ENCODE measurements at places on chromosomes 5 and 9.

DNA sequence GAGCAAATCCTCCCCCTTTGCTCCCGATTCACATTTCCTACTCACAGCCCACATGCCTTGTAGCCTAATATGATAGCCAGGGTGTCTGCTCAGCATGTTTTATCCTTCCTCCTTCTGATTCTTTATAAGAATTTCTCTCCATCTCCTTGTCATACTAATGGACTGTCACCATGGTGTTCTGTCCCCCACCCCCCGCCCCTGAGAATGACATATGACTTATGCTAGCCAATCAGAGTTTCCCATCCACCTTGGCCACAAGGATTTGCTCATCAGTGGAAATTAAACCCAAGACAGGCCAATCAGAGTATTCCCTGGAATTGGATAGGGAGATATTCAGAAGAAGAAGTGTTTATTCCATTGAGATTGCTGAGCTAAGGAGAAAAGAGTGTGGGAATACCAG is 16.0 kb downstream of the ABLIM3 start:
- no peak for DNase-seq

GRCh38 chr5:107545486-107545885 is 125.3 kb downstream of the EFNA5 start:
- no peak for DNase-seq

DNA sequence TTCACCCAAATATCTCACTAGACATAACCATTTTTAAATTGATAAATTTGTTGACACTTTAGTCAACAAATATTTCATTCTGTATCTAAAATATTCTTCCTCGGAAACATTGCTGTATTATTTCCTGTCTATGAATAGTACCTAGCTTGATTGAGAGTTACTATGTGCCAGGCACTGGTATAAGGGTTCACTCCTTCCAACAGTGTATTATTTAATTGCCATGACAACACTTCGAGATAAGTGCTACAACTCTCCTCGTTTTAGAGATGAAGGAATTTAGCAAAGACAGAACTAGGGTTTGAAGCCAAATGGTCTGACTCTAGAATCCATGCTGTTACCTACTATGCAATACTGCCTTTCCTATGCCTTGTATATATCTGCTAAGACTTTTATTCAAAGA is 287.2 kb downstream of the YTHDC2 start:
- DNase-seq: no peak

GRCh38 chr9:15160673-15161072 is 146.3 kb downstream of the TTC39B start:
- no peak for DNase-seq

DNA sequence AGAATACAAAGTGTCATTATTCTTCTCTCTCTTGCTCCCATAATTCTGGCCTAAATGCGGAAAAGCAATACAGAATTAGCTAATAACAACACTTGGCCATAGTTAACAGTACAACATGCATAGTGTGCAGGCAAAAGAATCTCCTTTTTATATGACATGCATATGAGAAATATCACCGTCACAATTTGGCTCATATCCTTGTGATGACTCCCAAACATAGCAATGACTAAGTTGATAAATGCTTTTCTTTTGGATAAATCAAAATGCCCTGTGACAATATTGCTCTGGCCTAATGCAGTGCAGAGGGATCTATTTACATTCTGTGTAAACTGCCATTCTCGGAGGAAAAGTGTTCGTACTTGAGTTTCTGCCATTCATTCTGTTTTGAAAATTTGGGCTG is 121.9 kb upstream of the GHR start:
- no peak for DNase-seq
